ENCODE measurements at places on chromosomes 3 and 15.
A peak's percentile ranks its signal among the peaks of the same experiment; 100 is the strongest.

GRCh38 chr3:114712728-114713492, 419.1 kb downstream of the TIGIT start:
- DNase-seq, result no peak

- no peak for DNase-seq
Observed at GRCh38 chr3:120280026-120280425, 5.0 kb downstream of the GPR156 start.

DNA sequence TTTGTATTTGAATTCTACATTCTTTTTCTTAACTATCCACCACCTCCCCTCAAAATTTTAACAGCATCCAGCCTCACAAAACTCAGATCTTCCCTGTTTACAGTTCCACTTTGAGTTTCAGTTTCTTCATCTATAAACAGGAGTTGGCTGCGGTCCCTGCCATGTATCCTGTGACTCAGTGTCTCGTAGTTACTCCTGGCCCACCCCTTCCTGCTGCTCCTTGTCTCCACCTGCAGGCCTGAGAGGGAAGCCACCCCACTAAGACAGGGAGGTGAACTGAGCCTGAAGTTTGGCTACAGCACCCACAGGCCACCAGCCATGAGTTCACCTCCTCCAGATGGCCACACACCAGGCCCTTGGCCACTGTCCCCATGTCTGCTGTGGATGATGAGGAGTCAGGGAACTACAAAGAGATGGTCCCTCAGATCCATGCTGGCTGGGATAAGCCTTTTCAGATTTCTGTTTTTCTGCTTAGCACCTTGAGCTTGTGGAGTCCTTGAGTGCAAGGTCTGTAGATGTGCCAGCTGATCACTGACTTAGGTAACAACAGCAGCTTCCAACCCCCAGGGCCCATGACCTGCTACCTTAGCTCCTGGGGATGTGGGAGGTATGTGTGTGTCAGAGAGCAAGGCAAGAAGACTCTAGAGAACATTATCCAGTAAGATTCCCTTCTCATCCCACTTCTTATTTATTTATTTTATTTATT, 37.5 kb downstream of the CD86 start:
- DNase-seq, result peak; percentile 60

- DNase-seq, result no peak
Observed at GRCh38 chr3:134885877-134886621, 91.0 kb downstream of the EPHB1 start.
